ENCODE measurements at places on chromosomes 2 and 18. TPM values are rescaled to one million over a fixed set of nuclear protein-coding genes. Genes with fewer than 3 reads are reported as not detected.

The OTOS gene
- not detected for total RNA-seq

The TTC21B gene
- total RNA-seq: 24.2 TPM

The FEV gene
- total RNA-seq: not detected

The FAM228A gene
- total RNA-seq: 0.14 TPM

The NT5C1B gene
- not detected for total RNA-seq

The ADNP2 gene
- total RNA-seq: 17.7 TPM

The PROKR1 gene
- not detected for total RNA-seq

The FBLN7 gene
- 2.0 TPM for total RNA-seq
